ENCODE measurements at places on chromosomes 7 and 10.

DNA sequence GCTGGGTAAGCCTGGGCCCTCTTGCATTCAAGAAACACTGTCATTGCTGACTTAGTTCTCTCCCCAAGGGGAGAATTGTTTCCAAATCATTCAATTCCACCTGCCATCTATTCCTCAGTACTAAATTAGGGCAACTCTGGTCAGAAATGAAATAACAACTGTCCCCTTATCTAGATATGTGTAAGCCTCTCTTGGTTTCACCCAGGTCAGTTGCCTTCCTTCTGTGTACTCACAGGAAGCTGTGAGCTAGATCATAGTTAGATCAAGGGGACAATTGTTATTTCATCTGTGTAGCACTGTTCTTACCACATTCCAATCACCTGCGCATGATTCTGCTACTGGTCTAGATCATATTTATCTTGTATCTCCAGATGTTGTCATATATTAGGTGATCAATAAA, 483.0 kb upstream of the SORCS1 start:
- DNase-seq, result no peak

DNA sequence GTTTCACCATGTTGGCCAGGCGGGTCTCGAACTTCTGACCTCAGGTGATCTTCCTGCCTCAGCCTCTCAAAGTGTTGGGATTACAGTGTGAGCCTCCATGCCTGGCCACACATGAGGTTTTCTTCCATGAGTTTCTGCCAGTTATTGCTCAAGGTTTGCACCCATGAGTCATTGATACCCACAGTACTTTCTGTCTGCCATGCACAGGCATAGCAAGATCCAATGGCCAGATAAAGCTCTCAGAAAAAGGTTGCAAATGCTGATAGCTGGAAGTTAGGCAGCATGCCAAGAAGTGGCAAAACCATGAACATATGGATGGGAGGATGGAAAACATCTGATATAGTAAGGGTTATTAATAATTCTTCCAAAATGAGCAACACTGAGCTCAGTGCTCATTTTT, 298.7 kb upstream of the NRG3 start:
- no peak for DNase-seq

GRCh38 chr10:16765509-16766375, 51.5 kb downstream of the RSU1 start:
- DNase-seq, result no peak

DNA sequence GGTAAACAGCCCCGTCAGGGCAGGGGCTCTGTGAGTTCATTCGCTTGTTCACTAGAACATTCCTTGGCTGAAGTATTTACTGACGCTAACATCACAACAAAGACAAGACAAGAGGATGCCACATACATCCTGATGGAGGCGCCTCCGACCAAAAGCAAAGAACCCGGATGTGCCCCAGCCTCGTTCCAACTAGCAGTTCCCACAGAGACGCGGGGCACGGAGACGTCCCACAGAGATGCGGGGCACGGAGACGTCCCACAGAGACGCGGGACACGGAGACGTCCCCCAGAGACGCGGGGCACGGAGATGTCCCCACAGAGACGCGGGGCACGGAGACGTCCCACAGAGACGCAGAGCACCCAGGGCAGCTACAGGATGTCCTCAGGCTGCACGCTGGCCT, 35.4 kb upstream of the CFAP46 start:
- no peak for DNase-seq

GRCh38 chr7:130912082-130912861, 178.3 kb upstream of the KLF14 start:
- DNase-seq, result no peak

DNA sequence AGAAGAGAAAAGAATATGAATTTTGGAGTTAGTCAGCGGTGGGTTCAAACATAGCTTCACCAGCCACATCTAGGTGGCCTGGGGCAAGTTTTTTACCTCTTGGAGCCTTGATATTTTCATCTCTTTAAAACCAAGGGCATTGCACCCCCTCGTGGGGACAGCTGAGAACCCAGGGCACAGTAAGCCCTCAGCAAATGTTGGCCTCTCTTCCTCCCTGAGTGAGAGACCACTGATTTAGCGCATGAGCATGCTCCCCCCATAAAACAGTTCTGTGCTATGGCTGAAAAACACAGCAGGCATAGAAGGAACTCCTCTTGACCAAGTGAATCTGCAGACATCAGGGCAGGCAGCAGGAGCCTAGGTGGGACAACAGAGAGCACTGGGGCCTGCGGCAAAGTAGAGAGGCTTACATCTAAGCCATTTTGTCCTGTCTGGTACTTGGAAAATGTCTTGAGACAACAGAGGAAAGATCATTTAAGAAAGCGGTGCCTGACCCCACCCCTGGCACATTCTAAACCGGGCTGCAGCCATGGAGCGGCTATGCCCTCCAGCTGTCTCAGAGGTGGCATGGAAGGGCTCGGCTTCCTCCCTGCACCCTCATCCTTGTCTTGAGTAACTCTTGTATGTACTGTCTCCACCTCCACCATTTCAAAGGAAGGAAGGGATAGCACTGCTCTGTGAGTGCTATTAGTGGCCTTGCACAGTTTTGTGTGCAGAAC, 94.7 kb downstream of the ARHGAP22 start:
- DNase-seq, result no peak

GRCh38 chr10:101297901-101298486, 56.0 kb upstream of the BTRC start:
- DNase-seq, result peak; percentile 96

DNA sequence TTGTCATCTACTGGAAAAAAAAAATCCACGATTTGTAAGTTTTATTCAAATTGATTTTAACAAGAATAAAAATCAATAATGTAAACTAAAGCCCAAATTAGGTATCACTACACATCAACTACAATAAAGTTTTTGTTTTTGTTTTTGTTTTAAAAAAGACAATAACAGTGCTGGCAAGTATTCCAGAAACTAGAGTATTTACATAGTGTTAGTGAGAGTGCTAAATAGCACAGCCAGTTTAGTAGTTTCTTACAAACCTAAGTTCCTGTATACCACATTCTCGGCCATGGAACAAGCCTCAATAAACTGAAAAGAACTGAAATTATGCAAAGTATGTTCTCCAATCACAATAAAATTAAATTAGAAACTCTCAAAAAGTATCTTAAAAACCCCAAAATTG, 8.1 kb downstream of the ARHGAP12 start:
- DNase-seq, result no peak

GRCh38 chr10:122348935-122349361, 25.6 kb upstream of the PLEKHA1 start:
- no peak for DNase-seq

DNA sequence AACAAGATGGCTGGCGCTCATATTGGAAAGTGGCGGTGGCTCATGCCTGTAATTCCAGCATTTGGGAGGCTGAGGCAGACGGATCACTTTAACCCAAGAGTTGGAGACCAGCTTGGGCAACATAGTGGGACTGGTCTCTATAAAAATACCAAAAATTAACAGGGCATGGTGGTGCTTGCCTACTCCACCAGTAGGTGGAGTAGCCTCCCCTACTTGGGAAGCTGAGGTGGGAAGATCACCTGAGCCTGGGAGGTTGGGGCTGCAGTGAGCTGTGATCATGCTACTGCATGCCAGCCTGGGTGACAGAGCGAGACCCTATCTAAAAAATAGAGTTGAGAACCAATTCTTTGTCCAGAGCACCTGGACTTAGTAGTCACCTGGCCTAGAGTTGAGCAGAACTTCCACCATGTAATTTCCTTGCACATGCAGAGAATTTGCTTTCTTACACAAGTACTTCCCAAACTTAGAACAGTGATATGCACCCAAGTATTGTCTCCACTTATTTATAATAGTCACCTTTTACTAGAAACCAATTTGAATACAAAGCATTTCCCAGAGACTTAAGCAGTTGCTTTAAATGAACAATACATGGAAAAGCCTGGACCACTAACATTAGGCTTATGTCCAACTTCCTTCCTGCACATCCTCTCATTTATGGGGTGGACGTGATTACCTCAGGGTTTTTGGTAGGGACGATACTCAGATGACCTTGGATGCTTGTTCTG, 15.9 kb downstream of the LAMB4 start:
- DNase-seq, result peak; percentile 50

DNA sequence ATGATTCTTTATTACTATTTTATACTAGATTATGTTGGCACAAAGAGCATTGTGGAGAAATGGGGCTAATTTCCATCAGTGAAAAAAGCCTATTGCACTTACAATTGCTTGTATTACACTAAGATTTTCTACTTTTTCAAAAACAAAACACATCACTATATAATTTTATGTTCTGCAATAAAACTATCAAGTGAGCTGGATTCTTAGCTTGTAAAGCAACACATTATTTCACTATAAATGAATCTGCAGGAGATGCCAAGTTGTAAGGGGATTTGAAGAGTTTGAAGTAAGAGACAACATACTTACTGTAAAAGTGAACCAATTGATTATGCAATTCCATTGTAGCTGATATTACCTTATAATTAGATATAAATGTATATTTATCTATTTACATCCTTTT, 333.3 kb upstream of the SEMA3D start:
- no peak for DNase-seq

DNA sequence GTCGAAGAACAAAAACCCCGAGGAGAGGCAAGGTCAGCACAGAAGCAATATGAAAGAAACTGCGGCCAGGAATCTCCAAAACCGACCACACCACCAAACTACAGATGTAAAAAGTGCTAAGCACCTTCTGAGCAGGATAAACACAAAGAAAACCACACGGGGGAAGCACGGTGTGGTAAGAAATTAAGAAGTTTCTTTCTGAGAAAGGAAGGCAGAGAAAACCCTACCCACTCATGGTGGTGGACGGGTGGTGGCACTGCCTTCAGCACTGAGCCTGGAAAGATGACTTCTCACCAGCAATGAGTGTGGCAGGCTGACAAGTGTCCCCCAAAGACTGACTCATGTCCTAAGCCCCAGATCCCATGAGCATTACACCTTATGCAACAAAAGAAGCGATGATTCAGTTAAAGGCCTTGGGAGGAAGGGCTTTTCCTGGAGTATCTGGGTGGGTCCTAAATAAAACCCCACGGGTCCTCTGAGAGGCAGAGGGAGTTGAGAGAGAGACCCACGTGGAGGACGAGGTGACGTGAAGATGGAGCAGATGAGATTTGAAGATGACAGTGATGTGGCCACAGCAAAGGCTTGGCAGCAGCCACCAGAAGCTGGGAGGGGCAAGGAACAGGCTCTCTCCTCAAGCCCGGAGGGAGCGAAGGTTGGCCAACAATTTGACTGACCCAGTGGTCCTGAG, 124.9 kb downstream of the DLG5 start:
- DNase-seq, result no peak

GRCh38 chr7:83640240-83640639, 8.7 kb downstream of the SEMA3E start:
- no peak for DNase-seq

DNA sequence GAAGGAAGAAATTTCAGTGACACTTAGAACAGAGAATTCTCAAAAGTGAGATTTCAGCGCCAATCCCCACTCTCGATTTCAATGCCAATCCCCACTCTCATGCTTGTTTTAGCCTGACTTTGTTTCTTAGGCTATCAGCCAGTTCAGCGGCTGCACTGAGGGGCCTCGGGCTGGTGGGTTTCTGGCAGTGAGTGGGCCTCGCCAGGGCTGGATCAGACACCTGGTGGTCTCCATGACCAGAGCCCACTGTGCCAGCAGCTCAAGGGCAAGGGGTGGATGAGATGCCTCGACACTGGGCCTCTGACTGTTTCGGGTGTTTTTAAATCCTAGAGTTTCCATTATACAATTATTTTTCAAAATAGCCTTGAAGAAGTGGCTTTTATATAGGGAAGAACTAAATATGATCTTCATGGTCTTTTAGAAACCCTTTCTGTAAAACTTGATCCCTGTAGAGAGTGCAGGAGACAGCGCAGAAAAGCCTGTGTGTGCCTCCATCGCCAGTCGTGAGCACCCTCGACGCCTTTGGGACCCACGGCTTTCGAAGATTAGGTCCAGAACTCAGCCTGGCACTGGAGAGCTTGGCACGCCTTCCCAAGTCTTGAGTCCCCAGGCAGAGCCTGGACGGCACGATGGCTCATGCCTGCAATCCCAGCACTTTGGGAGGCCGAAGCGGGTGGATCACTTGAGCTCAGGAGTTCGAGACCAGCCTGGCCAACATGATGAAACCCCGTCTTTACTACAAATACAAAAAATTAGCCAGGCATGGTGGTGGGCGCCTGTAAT, 76.2 kb downstream of the INPP5A start:
- no peak for DNase-seq

- DNase-seq, result no peak
These were observed 98.6 kb upstream of the DIP2C start for GRCh38 chr10:787933-788651.

- no peak for DNase-seq
These were observed 103.8 kb upstream of the PPIF start for GRCh38 chr10:79243181-79244067.

DNA sequence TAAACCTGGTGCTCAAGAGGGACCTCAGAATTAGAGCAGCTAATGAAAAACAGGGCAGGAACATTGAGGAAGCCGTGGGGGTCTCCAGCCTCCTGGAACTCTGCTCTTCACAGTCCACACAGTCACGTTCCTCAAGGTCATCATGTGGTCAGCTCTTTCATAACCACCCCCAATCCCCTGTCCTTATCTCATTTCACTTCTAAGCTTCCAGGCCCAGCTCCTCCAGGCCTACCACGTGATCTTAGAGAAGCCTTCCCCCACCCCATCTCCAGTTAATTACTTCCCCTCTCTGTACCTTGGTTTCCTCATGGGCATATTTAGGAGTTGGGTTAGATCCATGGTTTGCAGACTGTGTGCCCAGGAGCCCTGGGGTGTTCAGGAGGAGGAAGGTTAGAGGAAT, 106.4 kb upstream of the TCF7L2 start:
- DNase-seq, result no peak

- no peak for DNase-seq
These were observed 77.4 kb downstream of the RBM20 start for GRCh38 chr10:110721406-110722038.

DNA sequence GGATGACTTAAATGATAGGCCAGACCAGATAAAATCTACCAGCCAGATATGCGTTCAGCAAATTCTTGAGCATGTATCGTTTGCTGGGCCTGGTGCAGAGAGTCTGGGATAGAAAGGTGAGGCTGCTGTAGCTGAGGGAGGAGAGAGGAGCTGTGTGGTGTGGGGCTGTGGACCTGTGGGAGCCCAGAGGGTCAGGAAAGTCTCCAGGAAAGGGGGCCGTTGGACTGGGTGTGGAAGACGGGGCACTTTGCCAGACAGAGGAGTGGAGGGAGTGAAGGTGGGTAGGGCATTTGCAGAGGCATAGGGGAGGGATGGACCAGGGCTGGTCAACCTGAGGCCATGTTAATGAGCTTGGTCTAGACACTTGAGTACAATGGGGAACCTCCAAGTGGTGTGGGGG, 124.7 kb upstream of the UNC5B start:
- DNase-seq, result peak; percentile 24
